ENCODE measurements at places on chromosomes 5 and 9.
A peak's percentile ranks its signal among the peaks of the same experiment; 100 is the strongest.

DNA sequence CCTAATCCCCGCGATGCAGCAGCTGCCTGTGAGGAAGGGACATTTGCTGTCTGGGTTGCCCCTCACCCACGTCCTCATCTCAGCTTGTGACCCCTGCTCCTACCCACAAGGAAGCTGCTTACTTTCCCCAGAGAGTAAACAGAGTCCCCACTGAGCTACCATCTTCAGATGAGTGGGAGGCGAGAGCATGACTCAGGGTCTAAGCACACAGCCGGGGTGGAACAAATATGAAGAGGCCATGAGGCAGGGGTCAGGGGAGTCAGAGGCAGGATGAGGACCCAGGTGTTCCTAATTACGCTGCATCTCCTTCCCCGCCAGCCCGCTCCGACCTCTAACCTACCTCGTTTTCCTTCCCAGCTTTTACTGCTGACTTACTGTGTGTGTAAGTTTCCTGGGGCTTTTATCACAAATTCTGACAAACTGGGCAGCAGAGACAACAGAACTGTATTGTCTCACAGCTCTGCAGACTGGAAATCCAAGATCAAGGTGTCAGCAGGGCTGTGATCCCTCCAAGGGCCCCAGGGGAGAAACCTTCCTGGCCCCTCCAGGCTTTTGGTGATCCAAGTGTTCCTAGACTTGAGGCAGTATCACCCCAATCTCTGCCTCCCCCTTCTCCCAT lies 94.0 kb upstream of the DNAH5 start:
- DNase-seq: no peak

GRCh38 chr5:32975656-32976375 lies 264.7 kb downstream of the NPR3 start:
- DNase-seq: no peak

DNA sequence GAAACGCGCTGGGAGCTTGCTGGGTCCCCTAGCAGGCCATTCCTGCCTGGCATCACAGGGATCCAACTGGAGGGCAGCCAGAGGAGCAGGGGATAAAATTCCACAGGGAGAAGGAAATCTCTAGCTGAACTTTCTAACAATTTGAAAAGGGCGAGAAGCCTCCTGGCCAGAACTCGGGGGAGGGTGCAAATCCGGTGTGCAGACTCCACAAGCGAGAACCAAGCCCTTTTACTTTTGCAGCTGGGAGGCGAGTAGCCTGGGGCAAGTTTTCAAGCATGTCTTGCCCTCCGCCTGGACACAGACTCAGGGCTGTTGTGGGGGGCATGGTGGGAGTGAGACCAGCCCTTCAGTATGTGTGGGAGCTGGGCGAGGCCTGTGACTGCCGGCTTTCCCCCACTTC lies 14.3 kb upstream of the POU5F2 start:
- DNase-seq: no peak

DNA sequence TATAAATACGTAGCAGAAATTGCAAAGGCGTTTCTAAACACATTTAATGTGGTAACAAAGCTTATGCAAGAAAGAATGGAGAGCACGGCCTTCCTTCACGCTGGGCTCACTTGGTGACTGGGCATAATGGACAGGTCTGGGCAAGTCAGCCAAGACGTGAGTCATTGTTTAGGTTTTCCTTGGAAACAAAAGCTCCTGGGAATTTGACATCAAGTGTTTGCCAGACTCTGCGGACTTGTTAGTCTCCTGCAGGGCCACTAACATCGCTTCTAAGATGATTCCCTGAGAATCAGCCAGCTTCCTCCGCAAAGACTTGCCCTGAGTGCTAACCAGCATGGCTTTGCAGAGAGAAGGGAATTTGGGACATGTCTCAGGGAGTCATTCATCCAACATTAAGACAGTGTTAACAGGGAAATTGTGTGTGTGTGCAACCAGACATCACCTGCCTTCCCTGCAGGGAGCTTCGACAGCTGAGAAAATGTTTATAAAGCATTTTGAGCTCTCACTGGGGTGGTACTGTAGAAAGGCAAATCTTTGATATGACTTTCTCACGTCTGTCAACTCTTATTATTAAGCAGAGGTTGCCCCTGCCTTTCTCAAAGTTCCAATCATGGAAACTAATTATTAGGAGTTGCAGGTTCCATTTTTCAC lies 182.5 kb downstream of the NTRK2 start:
- no peak for DNase-seq

- no peak for DNase-seq
Observed at GRCh38 chr9:80932181-80932580, 757.2 kb downstream of the TLE1 start.

GRCh38 chr9:21317956-21318923 lies 13.1 kb upstream of the IFNA5 start:
- DNase-seq: peak; percentile 18

GRCh38 chr9:137837345-137838278 lies 40.0 kb upstream of the CACNA1B start:
- no peak for DNase-seq

DNA sequence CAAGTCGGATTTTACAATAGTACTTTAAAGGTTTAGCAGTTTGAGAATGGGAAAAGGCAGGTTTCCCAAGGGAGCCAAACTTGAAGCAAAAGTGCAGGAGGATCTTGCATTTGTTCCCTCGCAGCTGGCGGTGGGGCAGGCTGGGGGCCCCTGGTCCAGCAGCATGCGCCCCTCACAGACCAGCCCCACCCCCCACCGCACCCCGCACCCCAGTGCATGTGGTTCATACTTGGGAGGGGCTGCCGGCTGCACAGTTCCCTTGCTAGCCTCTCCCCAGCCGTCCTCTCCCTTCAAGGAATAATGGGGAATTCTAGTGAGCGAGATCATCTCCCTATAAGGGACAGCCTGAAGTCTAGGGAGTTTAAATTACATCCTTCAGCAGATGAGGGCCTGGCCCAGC lies 273.1 kb upstream of the IRX2 start:
- DNase-seq: no peak

DNA sequence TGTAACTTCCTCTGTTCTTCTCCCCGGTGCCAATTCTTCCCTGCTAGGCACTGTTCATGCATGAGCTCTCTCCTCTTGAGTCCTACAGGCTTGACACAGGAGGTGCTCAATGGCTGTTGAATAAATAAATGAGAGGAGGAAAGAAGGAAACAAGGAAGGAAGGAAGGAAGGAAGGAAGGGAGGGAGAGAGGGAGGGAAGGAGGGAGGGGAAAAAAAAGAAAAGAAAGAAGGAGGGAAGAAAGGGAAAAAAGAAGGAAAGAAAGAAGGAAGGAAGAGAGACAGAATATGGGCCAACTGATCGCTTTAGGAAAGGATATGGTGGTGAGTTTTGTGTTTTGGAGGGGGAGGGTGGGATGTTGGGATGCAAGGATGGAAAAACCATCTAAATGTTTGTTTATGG lies 6.4 kb downstream of the KCNMB1 start:
- no peak for DNase-seq

DNA sequence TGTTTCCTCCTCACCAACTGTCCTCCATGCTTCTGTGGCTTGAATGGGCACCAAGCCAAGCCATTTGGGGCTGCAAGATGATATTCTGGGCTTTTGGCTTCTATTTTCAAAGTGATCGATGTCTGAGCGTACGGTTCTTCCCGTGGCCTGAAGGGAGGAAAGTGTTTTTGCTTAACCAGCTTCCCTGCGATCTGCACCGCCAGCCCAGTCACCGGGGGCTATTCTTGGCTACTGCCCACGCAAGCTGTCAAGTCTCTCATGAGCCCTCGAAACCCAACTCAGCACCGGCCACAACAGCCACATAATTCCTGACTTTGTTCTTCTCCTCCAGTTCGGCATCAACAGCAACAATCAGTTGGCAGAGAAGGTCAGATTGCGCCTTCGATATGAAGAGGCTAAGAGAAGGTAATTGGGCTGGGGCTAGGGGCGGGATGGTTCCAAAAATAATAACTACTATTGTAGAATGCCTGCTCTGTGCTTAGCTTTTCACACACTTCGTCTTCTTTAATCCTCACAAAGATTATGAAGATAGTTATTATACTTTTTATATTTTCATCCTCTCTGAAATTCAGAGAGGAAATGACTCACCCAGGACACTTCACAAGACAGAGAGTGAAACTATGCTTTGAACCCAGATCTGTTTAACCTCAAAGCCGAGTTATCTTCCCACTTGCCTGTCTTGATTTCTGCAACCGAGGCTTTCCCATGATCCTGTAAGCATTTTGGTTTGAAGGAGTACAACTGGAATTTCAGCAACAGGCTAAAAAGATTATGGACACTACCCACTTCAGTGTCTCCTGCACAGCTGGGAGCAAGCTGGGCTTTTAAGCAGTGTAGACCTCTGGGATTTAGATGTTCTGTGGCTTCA lies 76.4 kb upstream of the RARS1 start:
- DNase-seq: no peak

- DNase-seq: no peak
Observed at GRCh38 chr5:111387361-111387760, 125.0 kb downstream of the STARD4 start.

DNA sequence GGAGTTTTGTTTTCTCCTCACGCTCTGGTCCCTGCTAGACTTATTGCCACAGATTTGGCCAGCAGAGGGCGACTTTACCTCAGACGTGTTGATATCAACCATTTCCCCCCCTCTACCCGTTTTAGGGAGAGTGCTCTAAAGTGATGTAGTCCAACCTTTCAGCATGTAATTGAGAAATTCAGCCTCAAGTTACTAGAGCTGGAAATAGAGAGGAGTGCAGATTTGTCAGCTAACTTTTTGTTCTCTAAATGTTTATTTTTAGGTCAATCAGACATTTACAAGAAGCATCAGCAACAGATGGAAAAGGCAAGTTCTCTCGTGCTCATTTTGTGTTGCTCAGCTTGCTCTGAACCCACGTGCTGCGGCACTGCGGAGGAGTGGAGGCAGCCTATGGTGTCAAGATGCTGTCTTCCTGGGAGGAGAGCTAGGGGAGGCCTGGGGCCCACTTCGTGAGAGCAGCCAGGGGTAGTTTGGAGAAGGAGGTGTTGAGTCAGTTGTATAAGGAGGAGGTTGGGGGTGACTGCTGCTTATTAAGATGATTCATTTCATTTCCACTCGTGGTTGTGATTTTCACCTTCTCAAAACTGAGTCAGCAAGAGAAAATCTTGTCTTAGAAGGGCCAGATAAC lies 53.6 kb downstream of the GPR107 start:
- DNase-seq: peak; percentile 85

GRCh38 chr5:76972689-76973088 lies 19.8 kb downstream of the CRHBP start:
- no peak for DNase-seq

GRCh38 chr5:52844885-52845284 lies 57.2 kb downstream of the ITGA1 start:
- no peak for DNase-seq

- DNase-seq: peak; percentile 91
Observed at GRCh38 chr5:150517272-150518152, 9.6 kb downstream of the NDST1 start.

DNA sequence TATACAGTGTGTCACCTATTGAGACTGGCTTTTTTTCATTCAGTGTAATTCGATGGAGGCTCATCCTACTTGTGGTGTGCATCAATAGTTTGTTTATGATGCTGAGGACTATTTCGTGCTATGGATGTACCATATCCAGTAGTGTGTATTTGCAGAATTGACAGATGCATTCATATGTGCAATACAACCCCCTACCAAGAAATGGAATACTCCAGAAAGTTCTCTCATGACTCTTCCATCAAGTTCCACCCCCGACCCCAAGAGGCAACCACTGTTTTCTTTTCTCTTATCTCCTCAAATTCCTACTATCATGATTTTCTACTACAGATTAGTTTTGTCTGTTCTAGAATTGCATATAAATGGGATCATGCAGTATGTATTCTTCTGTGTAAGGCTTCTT lies 21.9 kb downstream of the FBXO10 start:
- DNase-seq: no peak

- DNase-seq: no peak
Observed at GRCh38 chr9:118401546-118401945, 697.3 kb downstream of the TLR4 start.

GRCh38 chr9:125472926-125473701 lies 211.5 kb downstream of the GAPVD1 start:
- no peak for DNase-seq

DNA sequence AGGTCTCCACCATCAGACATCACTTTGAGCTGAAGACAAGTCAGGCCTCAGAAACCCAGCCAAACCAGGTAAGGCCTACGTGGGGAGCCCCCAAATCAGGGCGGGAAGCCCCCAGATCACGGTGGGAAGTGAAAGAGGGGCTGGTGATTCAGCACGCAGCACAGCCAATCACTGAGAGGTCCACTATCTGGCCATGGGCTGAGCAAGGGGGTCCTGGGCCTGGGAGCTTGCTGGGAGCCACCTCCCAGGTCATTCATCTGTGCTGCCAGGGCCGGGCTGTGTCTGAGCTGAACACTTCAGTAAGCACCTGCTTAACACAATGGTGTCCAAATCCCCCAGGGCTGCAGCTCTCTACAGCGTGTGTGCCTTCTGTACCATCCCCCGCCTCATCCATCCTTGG lies 15.5 kb downstream of the MED10 start:
- no peak for DNase-seq

DNA sequence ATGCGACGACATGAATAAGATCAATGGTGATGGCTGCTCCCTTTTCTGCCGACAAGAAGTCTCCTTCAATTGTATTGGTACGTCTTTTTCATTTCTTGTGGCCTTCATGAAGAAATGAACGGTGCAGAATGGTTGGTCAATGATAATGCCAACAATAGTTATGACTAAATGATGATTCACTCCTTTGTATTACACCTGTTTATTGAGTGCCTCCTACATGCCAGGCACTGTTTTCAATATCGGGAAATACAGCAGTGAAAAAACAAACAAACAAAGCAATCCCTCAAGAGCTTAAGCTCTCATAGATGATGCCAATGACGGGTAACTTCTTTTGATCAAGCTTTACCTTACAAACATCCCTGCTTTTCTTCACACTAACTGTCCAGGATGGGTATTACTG lies 117.7 kb downstream of the PAPPA start:
- DNase-seq: no peak

- no peak for DNase-seq
Observed at GRCh38 chr5:21051945-21052344, 1063.9 kb upstream of the CDH18 start.

DNA sequence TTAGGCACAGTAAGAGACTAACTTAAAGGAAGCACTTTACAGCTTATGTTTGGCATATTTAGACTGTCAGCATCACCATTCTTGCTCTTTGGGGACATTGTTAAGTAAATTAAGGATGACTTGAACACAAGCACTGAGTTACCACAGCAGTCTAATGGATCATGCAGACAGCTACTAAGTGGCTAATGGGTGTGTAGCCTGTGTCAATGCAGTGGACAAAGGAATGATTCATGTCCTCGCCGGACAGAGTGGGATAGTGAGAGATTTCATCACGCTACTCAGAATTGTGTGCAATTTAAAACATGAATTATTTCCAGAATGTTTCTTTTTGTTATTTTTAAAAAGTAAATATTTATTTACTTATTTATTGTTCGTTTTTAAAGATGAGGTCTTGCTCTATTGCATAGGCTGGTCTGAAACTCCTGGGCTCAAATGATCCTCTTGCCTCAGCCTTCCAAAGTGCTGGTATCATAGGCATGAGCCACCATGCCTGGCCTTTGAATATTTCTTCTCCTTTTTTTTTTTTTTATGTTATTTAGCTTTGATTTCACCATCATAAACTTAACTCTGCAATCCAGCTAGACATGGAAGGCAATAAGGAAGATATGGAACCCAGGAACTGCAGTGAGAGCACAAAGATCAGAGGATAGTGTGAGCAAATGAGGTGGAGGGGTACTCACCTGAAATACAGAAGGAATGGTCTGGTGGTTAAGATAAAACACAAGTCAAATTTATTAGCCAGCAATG lies 53.0 kb upstream of the KLF4 start:
- no peak for DNase-seq
